T-helper 2 cell (primary cell): ENCODE measurements at places on chromosomes 7 and 10.

- DNase-seq = no peak
Observed at GRCh38 chr7:104341546-104341945, 13.1 kb downstream of the LHFPL3 start.

DNA sequence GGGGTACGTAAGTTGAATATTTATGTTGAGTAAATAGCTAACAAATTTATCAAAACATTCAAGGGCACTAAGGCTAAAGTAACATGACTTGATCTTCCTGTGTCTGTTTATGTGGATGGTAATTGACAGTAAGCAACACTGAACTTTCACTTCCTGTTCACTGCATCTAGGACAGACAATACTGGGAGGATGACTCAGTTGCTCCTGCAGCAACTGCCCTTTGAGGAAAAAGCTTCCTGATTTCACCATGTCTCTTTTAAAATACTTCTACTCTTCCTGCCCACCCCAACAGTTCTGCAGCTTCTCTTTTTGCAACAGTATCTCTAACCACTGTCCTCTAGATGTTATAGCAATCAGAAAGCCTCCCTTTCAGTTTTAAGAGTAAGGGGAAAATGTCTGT, 76.6 kb upstream of the HGF start:
- no peak for DNase-seq

DNA sequence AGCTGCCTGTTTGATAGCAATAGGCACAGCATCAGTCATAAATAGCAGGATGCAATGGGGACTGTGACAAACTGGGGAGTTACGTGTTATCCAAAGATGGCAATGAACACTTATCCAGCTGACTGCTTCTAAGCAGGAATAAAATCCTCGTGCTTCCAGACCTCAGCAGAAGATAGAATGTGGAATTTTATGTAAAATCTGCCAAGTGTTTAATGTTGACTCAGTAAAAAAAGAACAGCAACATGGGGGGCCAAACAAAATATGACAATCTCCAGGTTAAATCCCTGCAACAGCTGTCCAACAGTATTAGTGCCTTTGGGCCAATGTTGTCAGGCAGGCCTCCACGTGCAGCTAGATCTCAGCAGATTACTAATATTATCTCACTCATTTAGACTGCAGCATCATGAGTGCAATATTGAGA, 127.3 kb downstream of the SEMA3C start:
- DNase-seq = no peak

DNA sequence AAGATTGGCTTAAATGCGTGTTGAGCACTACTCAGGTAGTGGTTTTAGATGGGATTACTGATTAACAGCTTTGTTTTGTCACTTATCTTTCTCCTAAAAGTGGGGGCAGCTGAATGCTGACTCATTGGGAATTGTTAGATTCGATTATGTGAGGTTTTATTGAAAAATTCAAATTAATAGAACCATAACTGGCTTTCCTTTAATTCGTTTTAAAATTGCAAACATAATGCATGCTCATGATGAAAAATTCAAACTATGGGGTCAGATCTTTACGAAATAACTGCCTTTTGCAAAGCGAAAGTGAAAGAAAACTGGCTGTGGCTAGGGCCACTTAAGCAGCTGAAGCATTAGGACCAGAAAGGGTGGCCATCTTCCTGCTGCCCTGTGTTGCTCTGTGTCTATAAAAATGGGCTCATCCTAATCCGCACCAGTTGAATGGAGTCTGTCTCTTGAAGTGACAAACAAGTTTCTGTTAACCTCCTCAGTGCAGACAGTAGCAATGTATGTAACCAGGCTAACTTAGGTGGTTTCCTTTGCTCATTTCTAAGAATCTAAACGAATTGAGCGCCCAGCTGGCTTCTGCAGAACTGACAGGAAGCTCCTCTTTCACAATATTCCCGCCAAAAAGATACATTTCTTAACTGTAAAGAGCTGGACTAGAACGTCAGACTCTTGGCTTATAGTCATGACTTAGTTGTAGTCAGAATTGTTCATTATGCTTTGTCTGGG, 27.8 kb downstream of the DENND10 start:
- DNase-seq = no peak

- DNase-seq = no peak
Observed at GRCh38 chr10:51521605-51522004, 177.8 kb downstream of the CSTF2T start.
